ENCODE measurements at places on chromosomes 4 and X.

GRCh38 chr4:12761694-12762093, 722.4 kb downstream of the RAB28 start:
- no peak for DNase-seq

DNA sequence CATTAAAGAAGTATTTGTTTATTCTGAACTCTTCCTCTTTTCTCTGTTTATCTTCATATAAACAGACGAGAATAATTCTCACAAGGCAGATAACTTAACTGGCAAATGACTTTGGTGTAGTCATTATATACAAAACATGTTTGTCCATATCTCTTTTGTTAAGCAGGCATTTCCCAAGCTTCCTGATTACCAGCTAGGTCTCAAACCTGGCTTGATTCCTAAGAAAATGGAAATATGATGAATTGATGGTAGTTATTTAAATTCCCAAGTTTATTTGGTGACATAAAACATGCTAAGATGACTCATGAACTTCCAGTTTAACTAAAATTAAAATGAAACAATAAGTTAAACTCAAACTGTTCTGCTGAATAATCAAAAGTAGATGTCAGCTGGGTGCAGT, 96.8 kb downstream of the ARSJ start:
- no peak for DNase-seq

DNA sequence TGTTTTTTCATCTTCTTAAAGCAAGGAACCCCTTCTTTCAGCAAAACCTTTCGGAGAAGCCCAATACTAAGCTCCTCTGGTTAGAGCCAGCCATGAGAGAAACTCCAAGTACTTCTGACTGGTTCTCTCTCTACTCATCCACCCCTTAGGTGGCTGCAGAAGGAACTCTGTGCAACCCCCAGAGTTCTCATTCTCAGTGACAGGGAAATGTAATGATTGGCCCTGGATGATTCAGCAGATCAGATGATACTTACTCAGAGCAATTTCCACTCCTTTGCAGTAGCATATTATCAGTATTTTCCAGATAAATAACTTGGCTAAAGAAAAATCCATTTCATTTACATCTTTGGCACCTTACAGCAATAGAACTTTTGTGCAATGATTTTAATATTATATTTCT, 3.2 kb downstream of the SPP1 start:
- DNase-seq: no peak

DNA sequence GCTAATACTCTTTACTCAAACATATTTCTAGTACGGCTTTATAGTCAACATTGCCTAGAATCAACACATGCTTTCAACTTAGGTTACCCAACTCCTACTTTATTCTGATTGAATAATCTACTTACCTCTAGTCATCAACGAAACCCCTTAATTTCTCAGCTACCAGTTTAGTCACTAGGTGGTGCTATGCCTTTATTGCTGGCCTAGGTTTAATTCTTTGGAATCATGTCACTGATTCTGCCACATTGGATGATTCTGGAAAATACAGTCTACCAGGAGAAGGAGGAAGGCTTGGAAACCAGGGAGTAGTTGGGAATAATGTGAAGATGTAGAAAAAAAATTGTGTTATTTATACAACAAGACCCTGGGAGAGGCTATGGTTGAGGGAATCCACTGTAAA, 167.7 kb downstream of the DCAF12L2 start:
- no peak for DNase-seq

GRCh38 chrX:38816155-38816554, 14.9 kb downstream of the MID1IP1 start:
- no peak for DNase-seq

DNA sequence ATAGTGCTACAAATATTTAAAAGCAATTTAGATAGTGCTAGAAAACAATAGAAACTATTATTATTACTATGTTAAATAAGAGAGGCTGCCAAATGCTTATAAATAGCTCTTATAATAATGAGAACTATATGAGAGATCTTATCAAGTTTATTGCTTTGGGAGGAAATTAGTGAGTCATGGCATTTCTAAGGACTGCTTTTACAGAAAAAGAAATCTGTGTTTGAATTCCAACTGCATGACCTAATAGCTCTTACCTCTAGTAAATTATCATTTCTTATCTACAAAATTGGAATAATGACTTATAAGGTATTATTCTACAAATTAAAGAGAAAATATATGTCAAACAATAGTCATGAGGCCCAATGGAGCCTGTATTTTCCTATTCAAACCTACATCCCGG, 177.2 kb downstream of the GABRG1 start:
- no peak for DNase-seq

- DNase-seq: no peak
Observed at GRCh38 chr4:14386196-14386595, 616.1 kb upstream of the CPEB2 start.

GRCh38 chrX:40326186-40326965, 228.6 kb upstream of the BCOR start:
- no peak for DNase-seq

DNA sequence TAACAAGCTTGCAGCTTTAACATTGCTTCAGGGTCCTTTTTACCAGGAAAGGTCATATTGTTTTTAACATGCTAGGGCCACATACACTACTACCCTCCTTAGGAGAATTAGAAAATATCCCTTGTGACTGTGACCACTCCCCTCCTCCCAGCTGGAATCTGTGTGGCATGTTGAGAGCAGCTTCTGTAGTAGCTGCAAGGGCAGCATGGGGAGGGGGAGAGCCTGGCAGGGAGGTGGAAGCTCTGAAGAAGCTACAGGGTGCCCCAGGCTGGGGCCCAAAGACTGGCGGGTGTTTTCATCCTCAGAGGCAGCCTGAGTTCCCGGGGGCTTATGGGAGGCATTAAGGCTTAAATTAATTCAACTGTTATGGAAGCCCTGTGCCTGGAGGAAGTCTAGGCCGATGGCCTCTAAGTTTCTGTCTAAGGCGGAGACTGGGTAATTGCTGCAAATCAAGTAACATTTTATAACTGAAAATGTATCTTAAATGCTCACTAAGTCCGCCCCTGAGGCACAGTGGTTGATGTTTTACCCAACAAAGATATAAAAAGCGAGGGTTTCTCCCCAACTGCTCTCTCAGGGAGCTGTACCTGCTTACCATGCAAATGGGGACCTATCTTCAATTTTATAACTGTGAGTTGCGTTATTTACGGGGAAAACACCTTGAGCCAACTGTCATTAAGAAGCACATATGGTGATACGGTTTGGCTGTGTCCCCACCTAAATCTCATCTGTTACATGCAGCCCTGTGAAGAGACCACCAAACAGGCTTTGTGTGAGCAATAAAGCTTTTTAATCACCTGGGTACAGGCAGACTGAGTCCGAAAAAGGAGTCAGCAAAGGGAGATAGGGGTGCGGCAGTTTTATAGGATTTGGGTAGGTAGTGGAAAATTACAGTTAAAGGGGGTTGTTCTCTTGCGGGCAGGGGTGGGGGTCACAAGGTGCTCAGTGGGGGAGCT, 37.4 kb upstream of the STS start:
- no peak for DNase-seq

DNA sequence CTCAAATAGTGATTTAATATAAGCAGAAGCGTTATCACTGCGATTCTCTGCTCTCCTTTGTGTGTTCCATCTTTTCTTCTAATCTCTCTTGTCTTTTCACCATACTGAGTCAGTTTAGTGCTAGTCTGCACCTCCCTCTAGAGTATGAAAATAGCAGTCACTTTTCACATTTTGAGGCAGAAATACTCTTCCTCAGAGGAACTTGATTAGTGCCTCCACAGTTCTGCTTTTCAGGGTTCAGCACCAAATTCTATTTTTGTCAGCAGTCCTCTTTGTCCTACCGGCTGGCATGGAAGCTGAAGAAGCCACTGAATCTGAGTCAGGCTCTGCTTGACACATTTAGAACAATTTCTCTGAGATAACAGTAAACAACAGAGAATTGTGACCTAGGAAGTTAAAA, 49.7 kb upstream of the ANKRD17 start:
- no peak for DNase-seq

DNA sequence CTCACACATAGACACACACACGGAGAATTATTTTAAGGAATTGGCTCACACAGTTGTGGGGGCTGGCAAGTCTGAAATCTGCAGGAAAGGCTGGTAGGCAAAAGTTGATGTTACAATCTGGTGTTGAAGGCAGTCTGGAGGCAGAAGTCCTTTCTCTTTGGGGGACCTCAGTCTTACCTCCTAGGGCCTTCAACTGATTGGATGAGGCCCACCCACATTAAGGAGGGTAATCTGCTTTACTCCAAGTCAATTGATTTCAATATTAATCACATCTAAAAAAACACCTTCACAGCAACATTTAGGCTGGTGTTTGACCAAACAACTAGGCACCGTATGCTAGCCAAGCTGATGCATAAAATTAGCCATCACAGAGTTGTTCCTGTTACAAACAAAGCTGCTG, 10.7 kb downstream of the MGST2 start:
- no peak for DNase-seq

GRCh38 chrX:57905141-57905540, 5.1 kb downstream of the ZXDA start:
- DNase-seq: no peak

- no peak for DNase-seq
Observed at GRCh38 chr4:170169699-170170098, 79.9 kb upstream of the AADAT start.

- no peak for DNase-seq
Observed at GRCh38 chrX:128250621-128251020, 198.4 kb upstream of the ACTRT1 start.

- no peak for DNase-seq
Observed at GRCh38 chr4:24570172-24570571, 14.2 kb downstream of the DHX15 start.

- DNase-seq: no peak
Observed at GRCh38 chr4:121711263-121712000, 14.7 kb upstream of the ANXA5 start.

DNA sequence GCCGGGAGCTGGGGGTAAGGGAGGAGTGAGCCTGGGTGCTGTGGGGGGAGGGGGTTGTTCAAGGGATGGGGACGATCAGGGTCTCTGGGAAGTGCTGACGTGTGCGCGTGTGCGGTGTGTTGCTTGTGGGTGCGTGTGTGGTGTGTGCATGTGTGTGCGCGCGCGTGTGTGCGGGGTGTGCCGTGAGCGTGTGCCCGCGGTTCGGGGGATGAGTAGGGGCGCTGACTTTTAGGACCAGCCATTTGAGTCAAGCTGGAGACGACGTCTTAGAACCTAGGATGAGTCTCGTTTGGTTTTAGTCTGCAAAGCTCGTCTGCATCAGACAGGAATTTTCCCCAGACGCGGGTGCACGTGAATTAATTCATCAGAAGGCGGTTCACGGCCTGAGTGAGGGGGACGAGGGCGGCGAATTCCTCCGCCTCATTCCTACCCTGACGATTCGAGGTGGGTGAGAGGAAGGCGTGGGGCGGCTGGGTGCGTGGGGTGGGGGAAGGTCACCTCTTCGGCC, 950 bp upstream of the TMEM271 start:
- DNase-seq: no peak
